CD4-positive, alpha-beta T cell treated with Interferon gamma for 1 hour (primary cell): ENCODE measurements at places on chromosomes 12 and 14.

GRCh38 chr14:30256627-30257026 lies 302.3 kb upstream of the G2E3 start:
- no peak for DNase-seq

- no peak for DNase-seq
Observed at GRCh38 chr12:25616286-25616685, 63.2 kb upstream of the LMNTD1 start.

GRCh38 chr12:43318021-43318420 lies 234.0 kb downstream of the ADAMTS20 start:
- no peak for DNase-seq

GRCh38 chr14:84533791-84534190 lies 996.2 kb upstream of the FLRT2 start:
- no peak for DNase-seq

- no peak for DNase-seq
Observed at GRCh38 chr14:92926180-92926845, 3.4 kb downstream of the CHGA start.

- no peak for DNase-seq
Observed at GRCh38 chr12:8629486-8630033, 16.9 kb upstream of the AICDA start.

GRCh38 chr14:58785701-58786100 lies 147.9 kb downstream of the DACT1 start:
- DNase-seq, result no peak

DNA sequence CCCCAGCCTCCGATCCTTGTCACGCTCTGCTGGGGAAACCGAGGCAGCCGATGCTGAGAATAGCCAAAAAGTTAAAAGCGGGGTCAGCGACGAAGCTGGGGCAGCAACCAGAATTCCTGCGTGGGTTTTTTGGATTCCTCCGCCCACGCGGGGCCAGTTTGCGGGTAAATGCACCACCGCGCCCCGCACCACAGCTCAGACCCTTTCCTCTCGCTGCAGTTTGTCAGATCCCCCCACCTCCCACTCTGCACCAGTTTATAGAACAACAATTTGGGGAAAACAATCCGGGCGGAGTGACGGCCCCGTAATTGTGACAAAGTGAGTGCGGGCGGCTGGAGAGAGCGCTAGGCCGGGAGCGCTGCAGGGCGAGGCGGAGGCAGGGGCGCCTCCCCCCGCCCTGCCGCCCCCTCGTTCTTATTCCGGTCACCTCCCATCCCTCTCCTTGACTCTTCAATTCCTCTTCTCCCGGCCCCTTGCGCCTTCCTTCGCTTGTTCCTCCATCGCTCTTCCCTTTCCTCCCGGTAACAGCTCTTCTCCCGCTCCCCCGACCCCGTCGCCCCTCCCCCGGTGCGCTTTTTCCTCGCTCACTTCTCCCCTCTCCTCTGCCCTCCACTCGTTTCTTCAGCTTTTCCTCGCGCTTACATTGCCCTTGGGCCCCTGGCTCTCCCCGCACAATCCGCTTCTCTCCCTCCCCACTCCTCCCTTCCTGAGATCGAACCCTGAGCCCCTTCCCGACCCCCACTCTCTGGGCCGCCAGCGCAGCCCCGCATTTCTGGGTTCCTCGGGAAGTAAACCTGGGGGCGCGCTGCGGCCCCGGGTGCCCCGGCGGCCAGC lies 646 bp upstream of the DNAJC22 start:
- DNase-seq, result no peak

DNA sequence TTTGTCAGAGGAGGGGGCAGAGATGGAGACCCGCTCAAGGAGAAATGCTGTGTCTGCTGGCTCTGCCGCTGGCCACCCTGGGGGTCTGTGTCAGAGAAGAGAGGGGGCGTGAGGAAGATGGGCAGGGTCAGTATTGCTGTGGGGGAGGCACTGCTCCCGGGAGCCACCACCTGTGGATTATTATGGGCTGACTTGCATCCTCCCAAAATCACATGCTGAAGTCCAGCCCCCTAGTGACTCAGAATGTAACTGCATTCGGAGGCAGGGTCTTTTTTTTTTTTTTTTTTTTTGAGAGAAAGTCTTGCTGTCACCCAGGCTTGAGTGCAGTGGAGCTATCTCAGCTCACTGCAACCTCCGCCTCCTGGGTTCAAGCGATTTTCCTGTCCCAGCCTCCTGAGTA lies 12.3 kb downstream of the ABCD4 start:
- no peak for DNase-seq

DNA sequence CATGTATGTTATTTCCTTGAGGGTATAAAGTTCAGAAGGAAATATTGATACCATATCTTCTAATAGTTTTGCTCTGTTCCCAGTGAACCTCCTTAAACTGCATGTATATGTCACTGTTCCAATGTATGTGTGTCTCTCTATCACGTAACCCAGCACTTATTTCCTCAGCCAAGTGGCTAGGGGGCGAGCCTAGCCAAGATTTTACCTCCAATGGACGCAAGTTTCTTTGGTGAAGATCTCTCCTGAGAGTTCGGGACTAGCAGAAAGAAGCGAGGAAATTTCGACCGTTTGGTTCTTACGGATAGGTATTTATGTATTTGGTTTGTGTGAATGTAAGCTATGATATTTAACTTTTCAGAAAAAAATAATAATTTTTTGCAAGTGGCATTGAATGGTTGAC lies 2.5 kb downstream of the SFSWAP start:
- DNase-seq, result no peak

DNA sequence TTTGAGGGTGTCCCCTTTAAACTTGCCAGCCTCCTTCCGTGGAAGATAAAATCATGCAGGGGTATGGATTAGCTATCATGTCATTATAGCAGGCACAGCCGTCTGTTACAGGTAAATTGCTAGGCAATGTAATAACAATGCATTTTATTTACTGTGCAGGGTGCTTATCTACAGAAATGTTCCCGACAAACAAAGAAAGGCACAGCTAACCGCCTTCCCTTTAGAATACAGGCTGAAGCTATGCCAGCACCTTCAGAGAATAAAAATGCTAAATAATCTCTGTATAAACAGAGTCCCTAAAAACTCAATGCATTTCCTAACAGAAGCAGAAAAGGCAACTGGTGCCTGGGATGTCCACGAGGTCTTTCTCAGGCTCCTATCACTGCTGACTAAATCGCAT lies 239.2 kb downstream of the SPTSSA start:
- no peak for DNase-seq

GRCh38 chr14:55911776-55912175 lies 206.4 kb upstream of the PELI2 start:
- no peak for DNase-seq

DNA sequence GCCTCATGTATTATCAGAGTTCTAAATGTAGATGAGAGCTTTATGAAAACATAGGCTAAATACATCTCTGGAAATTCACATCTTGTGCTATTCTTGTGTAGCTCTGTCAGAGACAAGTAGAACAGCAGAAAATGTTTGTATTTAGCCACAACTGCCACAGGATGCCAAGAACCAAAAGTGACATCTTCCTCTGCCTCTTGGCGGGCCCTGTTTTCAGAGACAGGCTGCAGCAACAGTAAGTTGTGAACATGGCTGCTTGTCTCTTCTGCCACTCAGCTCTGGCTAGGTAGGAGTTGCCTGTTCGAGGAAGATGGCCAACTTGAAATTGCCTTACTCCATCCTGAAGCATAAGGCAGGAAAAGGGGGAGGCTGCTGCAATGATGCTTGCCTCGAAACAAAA lies 30.4 kb downstream of the SETD3 start:
- DNase-seq, result no peak

- no peak for DNase-seq
Observed at GRCh38 chr12:131263626-131264025, 309.9 kb downstream of the ADGRD1 start.

DNA sequence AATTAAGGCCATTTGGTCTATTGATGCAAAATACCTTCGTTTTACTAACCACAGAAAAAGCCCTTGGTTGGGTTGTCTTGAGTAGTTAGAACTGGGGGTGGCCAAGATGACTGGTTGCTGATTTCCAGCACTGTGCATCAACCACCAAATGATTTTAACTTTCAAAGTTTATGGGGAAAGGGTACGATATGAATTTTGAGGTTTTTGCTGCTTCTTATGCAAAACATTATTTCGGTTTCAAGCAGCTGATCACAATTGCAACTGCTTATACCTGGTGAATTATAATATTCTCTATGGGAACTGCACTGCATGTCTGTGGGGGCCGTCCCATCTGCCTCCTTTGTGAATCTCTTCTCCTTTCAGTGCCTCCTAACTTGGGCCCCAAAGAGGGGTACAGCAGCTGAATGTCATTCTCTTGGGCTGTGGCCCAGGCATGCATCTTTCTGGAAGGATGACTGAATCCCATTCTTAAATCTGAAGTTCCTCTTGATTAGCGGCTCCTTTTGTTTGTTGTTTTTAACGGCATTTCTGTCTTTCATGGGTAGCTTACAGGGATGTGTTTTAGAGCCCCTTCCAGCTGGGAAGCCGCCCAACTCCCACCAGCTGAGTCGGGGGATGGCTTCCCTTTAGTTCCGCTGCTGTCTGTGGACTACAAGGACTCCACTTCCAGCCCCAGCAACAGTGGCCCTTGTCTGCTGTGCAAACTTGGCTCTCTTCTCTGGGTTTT lies 479.8 kb downstream of the ZFP36L1 start:
- DNase-seq, result no peak

DNA sequence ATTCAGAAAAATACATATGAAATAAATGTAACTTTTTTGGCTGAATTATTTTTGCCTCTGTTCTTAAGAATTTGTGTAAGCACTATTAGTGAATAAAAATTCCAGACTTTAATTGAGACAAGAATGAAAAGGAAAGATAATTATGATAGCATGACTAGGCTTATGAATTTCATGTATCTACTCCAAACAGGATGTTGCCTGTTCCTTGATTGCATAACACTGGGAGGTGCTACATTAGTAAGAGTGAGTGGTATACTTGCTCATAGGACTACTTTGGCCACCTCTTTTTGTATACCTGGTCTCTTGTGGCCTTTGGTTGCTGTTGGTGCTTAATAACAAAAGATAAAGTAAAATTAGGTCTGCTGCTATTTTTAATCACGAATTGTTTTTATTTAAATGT lies 112.8 kb downstream of the NAV3 start:
- DNase-seq, result no peak
